ENCODE measurements at places on chromosomes 4 and X.

GRCh38 chr4:113112338-113112978, 63.0 kb downstream of the ANK2 start:
- DNase-seq, result no peak

DNA sequence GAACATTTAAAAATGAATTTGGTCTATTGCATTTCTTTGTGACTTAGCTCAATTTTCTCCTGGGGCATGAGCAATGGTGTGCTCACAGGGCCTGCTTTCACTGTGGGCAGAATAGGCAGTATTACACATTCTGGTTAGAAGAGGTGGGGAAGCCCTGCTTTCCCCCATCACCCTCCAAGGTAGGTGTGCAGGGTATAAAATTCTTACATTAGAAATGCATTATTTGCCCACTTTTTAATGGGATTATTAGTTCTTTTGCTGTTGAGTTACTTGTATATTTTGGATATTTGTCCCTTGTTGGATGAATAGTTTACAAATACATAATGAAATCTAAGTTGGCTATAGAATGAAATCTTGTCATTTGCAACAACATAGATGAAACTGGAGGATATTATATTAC, 8.3 kb upstream of the STBD1 start:
- no peak for DNase-seq

DNA sequence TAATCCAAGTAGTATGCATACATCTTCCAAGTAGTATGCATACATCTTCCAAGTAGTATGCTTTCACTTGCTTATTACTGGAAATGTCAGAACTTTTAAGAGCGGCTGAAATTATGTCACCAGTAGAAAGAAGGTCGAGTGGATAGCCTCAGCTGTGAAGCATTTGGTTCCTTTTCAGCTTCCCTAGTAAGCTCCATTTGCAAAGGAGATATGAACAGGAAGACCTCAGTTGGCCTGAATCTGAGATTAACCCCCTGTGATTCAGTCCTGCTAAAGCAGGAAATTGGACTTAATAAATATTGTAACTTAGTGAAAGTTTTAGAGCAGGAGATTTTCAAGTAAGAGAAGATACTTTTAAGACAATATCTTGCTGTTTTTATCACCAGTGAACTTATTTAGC, 48.1 kb downstream of the PCDH7 start:
- DNase-seq, result no peak

DNA sequence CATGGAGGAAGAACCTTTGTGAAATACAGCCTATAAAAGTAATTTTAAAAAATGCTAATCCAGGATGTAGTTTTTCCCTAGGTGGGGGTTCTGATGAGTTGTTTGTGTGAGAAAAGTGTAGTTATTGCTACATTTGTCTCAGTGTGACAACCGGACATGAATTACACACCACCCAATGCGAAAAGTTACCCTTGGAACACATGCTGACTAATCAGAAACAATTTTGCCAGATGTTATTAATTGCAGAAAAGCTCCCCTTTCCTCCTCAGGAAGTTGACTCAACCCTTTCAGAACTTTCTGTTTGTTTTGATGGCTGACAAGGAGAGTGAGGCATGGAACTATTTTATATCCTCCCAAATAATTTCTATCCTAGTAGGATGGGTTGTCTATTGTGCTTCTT, 38.1 kb upstream of the EDA2R start:
- DNase-seq, result no peak

DNA sequence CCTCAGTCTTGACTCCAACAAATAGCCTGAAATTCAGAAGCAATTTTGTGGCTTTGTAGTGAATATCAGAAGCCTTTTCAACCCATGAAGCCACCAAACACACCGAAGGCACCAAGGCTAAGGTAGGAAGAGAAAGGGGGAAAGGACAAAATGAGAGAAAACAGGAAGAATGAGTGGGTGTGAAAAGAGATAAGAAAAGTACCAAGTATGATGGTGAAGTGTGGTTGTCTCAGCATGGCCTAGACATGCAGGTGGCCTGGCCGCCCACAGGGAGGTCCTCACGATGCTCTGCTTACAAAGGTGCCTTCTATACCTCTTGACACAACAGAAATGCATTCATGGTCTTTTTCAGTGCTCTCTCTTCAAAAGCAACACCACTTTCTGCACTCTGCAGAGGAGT, 34.9 kb downstream of the ACSL1 start:
- DNase-seq, result no peak

- no peak for DNase-seq
These were observed 69.2 kb upstream of the FAT1 start for GRCh38 chr4:186792728-186793366.

DNA sequence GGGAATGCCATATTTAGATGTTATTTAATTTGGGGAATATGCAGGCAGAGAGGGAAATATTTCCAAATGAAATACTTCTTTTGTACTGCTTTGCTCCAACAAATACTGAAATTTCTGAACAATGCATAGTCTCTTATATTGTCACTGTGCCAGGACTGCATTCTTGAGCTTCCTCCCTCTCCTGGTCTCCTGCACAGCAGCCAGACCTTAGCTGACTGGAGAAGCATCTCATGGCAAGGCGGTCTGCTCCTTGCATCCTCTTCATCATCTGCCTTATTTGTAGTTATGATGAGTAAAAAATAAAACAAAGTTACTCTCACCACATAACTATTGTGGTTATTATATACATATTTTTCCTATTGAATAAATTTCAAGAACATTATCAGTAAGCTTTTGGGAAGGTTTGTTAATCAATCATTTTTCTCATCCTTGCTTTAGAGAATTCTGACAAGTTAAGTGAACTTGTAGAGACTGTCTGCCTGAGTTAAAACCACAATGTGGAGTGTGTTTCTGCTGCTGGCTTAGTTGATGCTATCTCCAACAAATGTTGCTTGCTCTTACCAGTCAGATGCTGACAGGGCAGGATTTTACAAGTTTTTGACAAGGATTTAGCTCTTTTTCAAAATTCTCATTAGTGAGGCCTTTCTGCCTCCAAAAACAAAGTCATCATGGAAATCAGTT, 153.6 kb downstream of the SOWAHB start:
- DNase-seq, result no peak

GRCh38 chr4:78665216-78665770, 110.9 kb upstream of the BMP2K start:
- no peak for DNase-seq

- DNase-seq, result peak; percentile 35
These were observed 288.5 kb upstream of the ZCCHC13 start for GRCh38 chrX:74015379-74016019.

- no peak for DNase-seq
These were observed 32.0 kb upstream of the STS start for GRCh38 chrX:7115557-7115956.

- no peak for DNase-seq
These were observed 22.6 kb upstream of the STBD1 start for GRCh38 chr4:76283900-76284299.

DNA sequence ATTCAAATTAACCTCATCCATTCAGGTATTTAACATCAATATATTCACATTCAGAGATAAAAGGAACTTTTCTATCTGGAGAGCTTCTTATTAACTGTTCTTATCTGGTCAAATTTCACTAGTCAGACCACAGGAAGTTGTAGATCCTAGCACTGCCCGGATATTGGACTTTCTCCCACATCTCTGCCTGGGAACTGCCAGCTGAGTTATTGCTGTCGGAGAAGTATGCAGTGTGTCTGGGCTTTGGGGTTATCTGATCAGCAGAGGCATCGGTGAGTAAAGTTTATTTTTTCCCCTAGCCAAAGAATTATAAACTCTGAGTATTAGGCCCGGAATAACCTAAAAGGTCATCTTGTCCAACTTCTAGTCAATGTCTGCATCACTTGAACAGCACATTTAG, 45.1 kb downstream of the OR13H1 start:
- no peak for DNase-seq

GRCh38 chrX:132257116-132257515, 37.9 kb upstream of the RAP2C start:
- DNase-seq, result no peak

DNA sequence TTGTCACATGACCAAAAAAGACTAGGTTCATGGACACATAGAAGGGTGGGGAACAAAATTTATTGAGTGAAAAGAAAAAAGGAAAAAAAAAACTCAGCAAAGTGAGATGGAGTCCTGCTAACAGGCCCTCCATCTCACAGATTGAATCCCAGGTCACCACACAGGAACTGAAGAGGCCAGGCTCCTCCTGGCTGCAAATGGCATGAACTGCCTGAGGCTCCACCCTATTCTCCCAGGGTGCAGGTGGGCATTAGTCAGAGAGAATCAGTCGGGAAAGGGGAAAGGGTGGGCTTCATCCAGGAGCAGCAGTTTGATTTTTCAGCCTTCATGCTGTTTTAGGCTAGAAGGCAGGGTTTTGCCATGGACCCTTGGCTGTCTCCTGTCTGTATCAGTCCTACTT, 128.5 kb upstream of the GRID2 start:
- no peak for DNase-seq

- DNase-seq, result no peak
These were observed 35.7 kb upstream of the FMR1 start for GRCh38 chrX:147875866-147876596.

GRCh38 chr4:35038079-35038805, 1206.1 kb downstream of the ARAP2 start:
- DNase-seq, result no peak

DNA sequence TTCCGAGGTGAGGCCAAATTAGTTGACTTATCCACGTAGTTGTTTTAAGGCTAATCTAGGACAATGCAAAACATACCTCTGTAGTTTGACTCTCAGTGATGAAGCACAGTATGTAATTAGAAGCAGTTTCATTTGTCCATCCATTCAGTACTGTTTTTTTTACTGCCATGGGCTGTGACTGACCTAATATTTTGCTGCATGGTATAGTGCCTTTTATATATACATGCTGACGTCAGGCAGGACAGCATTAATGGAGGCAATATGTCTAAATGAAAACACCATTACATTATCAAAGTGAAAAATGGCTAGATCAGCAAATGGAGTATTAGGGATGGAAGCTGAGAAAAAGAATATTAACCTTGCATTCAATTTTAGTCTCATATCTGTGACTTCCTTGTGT, 66.9 kb downstream of the MFAP3L start:
- no peak for DNase-seq

GRCh38 chr4:95085124-95085833, 327.5 kb downstream of the BMPR1B start:
- no peak for DNase-seq

DNA sequence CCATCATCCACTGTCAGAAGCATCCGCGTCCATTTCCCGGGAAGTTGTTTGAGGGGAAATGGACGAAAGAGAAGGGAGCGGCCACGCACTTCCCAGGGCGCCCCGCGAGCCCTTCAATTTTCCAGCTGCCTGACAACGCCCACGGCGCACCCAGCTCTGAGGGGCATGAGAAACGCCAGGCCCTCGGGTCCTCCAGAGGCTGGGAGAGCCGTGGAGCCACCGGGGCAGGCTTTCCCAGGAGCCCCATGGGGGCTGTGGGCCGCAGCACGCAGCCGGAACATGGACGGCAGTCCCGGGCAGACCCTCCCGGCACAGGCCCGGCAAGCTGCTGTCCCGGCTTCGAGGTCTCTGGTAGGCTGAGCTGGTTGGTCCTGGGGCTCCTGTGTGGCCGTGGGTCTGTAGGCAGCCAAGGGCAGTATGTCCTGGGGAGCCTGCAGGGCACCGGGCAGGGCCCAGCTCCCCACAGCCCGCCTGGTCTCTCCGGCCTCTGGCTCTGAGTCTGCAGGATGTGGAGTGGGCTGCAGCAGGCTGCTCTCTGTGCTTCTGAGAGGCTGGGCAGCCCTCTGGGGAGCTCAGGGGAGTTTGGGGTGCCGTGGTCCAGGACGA, 115.2 kb downstream of the FAM53A start:
- no peak for DNase-seq

DNA sequence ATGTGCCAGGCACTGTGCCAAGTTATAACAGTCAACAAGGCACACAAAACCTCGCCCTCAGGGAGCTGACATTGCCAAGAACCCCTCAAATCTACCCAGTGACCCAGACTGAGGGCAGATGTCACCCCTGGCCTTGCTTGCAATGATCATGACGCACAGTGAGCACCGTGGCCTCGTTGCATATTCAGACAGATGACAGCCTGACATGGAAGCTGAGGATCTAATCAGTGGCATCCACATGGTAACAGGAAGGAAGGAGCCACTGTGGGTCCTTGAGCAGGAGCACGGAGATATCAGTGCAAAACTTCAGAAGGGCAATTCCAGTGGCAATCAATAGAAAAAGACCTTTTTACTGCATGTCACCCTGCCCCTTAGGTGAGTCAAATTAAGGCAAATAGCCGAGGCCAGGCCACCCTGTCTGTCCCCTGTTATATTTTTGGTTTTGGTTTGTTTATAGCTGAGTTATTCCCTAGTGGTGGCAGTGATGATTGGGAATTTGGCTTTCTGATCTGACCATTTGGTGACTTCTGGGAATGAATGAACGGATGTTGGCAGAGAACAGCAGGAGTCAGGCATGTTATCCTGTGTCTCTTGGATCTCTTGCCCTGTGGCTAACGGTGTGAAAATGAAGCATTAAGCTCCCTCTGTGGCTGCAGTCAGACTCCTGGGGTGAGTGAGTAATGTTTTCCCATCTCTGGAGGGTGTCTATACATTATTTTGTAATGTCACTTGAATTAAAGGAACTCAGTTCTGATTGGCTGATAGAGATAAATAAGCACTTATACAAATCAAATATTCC, 20.4 kb downstream of the WDR13 start:
- DNase-seq, result no peak

GRCh38 chr4:47068986-47069385, 37.6 kb downstream of the GABRB1 start:
- no peak for DNase-seq

GRCh38 chr4:125266901-125267604, 47.7 kb upstream of the FAT4 start:
- DNase-seq, result no peak

GRCh38 chr4:16827794-16828724, 70.4 kb downstream of the LDB2 start:
- DNase-seq, result no peak

- no peak for DNase-seq
These were observed 136.0 kb upstream of the STX18 start for GRCh38 chr4:4677556-4678522.

DNA sequence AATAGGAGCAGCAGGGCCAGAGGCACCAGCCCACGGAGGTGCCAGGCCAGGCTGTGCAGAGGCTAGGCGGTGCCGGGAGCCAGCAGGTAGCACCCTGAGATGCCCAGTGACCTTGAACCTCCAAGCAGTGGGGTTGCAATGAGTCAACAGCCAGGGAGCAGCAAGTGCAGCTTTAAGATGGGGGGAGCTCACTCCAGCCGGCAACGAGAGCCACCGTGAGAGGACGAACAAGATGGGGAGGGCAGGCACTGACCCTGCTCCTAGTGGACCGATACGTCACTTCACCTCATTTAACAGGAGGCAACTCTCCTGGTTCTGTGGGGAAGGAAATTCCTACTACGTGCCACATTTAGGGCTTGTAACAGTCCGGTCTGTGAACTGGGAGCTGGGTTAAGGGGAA, 4.8 kb downstream of the LETM1 start:
- DNase-seq, result no peak

- DNase-seq, result no peak
These were observed 68.9 kb downstream of the SH2D1A start for GRCh38 chrX:124415115-124415800.

GRCh38 chr4:137213372-137214173, 318.7 kb downstream of the PCDH18 start:
- DNase-seq, result no peak
